Stimulated activated CD4-positive, alpha-beta T cell treated with anti-CD3 and anti-CD28 coated beads, Interleukin-1b, Interleukin-23, amount 100 ng/mL, for 1 hour (primary cell): ENCODE measurements at places on chromosomes 16 and 17.
A peak's percentile ranks its signal among the peaks of the same experiment; 100 is the strongest.

GRCh38 chr17:74176546-74177001 is 26.9 kb upstream of the RPL38 start:
- DNase-seq, result no peak

DNA sequence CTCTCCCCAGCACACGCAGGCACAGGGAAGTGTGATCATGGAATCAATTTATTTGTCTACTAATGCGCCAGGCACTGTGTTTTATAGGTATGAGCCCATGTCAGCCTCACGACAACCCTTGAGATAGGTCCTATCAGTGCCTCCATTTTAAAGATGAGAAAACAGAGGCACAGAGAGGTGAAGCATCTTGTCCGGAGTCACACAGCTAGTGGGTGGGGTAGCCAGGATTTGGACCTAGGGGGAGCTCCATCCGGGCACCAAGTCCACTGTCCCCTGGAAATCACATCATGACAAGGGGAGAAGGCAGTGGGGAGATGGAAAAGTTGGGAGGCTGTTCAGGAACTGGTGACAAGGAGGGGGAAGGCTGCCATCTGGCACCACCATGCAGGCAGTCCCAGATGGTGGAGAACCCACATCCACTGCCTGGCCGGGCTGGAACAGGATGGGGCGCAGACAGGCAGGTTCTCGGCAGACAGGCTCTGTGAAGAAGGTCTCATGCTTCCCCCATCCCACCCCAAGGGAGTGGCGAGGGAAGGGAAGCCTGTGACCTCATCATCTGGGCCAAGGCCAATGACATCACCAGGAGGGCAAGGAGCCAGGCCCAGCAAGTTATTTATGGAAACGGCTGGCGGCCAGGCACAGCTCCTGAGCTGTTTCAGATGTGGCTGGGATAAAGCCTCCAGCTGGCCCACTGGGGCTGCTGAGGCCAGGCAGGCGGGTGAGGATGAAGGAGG is 126.0 kb upstream of the SDK2 start:
- no peak for DNase-seq

- DNase-seq, result no peak
Measured at GRCh38 chr17:33487187-33487879, 194.2 kb upstream of the ASIC2 start.

GRCh38 chr16:55294931-55295342 is 29.1 kb upstream of the IRX6 start:
- DNase-seq, result no peak

DNA sequence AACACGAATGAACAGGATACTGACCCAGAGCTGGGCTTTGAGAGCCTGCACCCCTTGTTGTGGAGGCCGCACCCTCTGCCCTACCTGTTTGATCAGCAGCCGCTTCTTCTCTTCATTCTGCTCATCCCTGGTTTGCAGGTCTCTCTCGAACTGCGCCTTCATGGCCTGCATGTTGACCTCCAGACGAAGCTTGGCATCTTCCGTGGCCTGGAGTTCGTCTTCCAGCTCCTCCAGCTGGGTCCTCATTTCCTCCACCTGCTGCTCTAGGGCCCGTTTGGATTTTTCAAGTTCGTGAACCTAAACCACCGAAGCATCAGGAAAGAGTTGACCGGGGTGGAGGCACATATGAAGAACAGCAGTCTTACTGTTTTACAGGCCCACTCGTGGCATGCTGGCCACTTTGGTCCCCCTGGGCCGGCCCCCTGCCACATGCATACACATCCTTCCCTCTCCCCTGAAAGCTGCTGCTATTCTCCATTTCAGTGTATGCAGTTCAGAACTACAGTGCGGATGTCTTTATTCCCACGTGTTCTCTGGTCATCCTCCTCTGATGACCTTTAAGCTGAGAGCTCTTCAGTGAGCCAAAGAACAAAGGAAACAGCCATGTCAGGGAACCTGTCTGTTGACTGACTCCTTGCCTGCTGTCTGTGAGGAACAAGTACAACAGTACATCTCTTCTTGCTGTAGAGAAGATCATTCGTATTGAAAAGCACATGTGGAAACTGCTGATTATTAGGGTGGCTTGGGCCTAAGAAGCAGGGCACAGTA is 54.8 kb downstream of the NDEL1 start:
- DNase-seq, result no peak

GRCh38 chr17:27552276-27552732 is 78.7 kb upstream of the LGALS9 start:
- no peak for DNase-seq

GRCh38 chr16:69537706-69538080 is 28.1 kb upstream of the NFAT5 start:
- no peak for DNase-seq

DNA sequence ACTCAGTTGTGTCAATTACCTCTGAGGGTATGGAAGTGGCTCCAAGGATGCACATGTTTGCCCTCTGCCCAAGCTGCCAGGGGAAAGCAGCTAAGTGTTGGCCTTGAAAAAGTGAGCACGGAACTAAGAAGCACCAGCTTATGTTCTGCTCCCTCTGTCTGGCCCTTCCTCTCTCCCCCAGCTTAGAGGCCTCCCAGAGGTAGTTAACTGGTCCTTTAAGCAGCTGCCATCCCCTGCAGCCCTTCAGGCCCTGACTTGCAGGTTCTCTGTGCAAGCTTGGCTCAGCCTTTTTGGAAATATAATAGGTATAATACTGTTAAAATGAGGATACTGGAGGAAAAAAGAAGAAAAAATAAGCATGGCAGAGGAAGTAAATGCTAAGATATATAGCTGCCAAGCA is 7.0 kb upstream of the UBE2Z start:
- DNase-seq, result no peak

- DNase-seq, result no peak
Measured at GRCh38 chr16:1428511-1428910, 2.4 kb upstream of the PERCC1 start.

- no peak for DNase-seq
Measured at GRCh38 chr17:15180121-15180561, 85.0 kb downstream of the PMP22 start.

- no peak for DNase-seq
Measured at GRCh38 chr16:3101841-3102470, 2.9 kb upstream of the ZSCAN10 start.

- DNase-seq, result no peak
Measured at GRCh38 chr17:74274060-74274708, at the start of gene DNAI2. Gene DNAI2, plus strand, starts transcription at chr17:74274234. Its CDS starts 7,584 bp downstream, at chr17:74281818.

DNA sequence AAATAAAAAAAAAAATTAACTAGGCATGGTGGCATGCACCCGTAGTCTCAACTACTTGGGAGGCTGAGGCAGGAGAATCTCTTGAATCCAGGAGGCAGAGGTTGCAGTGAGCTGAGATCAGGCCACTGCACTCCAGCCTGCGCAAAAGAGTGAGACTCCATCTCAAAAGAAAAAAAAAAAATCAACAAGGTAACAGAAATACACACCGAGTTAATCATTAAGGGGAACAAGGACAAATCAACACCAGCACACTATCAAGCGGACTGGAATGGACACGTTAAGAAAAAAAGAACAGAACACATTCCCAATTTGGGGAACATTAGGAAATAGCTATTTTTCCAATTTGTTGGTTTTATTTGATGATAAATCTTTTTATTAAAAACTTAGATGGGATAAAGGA is 28.4 kb upstream of the GLG1 start:
- DNase-seq, result no peak

DNA sequence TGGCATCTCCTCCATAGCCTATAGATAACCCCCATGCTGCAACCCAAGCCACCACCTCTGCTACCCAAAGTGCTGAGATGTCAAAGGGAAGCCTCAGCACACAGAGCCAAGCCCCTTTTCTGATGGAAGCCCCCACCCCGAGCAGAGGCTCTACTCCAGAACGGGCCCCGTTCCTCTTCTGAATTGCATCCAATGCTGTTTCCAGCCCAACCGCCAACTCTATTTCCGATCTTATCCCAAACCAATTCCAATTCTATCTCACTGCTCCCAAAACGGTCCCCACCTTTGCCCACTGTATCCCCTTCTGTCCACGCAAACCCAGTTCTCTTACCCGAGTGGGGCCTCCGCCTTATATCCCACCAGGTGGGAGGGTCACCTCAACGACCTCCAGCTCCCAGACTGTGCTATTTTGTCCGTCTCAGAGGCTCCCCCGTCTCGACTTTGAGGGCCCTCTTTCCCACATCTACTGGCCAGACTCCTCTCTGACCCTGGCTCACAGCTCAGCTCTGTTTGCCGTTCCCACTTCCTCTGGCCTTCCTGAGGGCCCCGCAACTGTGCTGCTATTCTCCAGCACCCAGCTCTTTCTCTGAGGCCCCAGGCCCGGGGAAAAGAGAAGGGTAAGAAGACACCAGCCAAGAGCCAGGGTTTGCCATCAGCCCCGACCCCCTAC is 487 bp downstream of the SRL start:
- no peak for DNase-seq

DNA sequence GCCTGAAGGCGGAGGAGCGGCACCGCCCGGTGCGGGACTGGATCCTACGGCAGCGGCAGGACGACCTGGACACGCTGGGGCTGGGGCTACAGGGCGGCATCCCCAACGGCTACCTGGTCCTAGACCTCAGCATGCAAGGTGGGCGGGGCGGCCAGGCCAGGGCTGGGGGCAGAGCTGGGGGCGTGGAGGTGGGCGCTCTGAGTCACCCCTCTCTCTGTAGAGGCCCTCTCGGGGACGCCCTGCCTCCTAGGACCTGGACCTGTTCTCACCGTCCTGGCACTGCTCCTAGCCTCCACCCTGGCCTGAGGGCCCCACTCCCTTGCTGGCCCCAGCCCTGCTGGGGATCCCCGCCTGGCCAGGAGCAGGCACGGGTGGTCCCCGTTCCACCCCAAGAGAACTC is 7.9 kb downstream of the MSLN start:
- DNase-seq, result no peak

DNA sequence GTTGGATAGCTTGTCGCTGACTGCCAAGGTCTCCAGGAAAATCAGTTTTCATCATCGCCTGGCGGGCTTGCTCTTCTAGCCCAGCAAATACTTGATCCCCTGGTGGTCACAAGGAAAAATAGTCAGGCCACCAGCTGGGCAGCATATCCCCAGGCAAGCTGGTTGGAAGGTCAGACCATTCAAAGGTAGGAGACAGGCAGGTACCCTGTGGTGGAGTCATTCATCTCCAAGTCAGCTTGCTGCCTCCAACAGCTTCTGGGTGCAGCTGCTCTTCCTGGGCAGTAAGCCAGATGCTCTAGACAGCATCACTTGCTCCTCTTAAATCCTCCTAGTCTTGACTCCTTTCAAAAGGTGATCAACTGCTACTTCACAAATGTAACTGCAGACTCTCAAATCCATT is 16.0 kb downstream of the ZNF821 start:
- DNase-seq, result no peak

GRCh38 chr16:69610356-69610755 is 44.6 kb downstream of the NFAT5 start:
- no peak for DNase-seq

- no peak for DNase-seq
Measured at GRCh38 chr16:76023835-76024234, 253.4 kb upstream of the CNTNAP4 start.

DNA sequence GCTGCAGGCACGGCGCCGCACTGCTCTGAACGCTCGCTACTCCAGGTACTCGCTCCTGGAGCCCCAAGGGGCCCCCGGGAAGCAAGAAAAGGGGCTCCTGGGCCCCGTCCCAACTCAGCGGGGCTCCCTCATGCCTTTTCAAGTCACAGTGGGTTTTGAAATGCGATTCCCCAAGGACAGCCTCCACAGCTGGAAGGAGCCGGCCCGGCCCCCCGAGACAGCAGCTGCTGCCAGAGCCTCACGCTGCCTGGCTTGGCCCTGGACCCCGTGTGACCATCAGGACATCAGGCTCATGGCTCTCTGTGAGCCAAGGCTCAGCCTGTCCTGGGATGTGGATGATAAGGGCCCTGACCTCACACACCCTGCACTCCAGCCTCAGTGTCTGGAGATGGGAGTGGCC is 80.6 kb downstream of the LMF1 start:
- no peak for DNase-seq

- DNase-seq, result no peak
Measured at GRCh38 chr16:57994778-57995177, 5.7 kb downstream of the ZNF319 start.

GRCh38 chr16:80883159-80883642 is 78.8 kb upstream of the CDYL2 start:
- no peak for DNase-seq

DNA sequence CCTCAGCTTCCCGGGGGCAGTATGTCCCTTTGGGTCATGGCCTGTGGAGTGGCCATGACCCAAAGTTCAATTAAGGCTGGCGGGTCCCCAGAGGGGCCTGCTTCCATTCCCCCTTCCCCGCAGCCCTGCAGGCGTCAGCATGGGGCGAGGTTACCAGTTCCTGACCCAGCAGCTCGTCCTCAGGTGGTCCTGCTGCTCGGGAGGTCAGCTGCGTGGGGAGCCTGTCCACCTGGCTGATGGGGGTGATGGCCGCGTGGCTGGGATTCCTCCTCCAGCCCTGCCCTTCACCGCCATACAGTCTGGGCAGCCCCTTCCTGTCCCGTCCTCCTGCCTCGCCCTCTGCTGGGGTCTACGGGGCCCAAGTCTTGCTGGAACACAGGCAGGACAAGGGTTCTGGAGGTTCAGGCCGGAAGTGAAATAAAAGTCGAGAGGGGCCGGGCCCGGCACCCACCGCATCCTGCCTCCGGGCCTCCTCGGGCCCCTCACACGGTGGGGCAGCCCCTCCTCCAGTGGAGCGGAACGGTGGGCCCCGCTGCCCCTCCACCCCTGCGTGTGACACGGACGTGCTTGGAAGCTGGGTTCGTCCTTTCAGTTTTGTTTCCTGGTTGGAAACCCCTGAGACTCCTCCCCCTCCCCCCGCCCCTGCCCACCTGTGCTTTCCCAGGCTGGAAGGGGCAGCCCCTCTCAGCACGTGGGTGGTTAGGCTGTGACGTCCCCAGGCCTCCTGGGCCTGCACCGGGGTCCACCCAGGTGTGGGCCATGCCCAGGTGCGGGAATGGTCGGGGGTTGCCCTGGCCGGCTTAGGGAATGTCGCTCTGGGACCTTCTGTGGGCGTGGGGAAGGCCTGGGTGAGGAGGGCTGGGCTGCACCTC is 6.8 kb downstream of the UBALD2 start:
- peak; percentile 76 for DNase-seq

- DNase-seq, result no peak
Measured at GRCh38 chr16:69049603-69050375, 55.7 kb upstream of the HAS3 start.

DNA sequence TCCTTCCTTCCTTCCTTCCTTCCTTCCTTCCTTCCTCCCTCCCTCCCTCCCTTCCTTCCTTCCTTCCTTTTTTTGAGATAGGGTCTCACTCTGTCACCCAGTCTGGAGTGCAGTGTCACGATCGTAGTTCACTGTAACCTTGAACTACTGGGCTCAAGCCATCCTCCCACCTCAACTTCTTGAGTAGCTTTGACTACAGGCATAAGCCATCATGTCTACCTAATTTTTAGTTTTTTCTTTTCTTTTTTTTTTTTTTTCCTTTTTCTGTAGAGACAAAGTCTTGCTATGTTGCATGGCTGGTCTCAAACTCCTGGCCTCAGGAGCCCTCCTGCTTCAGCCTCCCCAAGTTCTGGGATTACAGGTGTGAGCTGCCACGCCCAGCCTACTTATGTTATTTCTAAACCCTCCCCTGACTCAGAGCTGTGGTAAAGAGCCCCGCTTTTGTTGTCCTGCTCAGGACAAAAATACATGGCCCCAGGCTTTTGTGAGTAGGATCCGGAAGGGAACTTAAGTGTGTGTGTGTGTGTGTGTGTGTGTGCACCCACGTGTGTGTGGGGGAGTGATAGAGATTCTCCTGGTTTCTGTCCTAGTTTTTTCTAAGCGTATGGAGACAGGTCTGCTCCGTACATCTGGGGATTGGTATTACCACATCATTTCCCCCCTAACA is 67.1 kb downstream of the PRKCB start:
- DNase-seq, result no peak

- DNase-seq, result no peak
Measured at GRCh38 chr17:62713086-62713881, 85.8 kb downstream of the MRC2 start.
